ENCODE measurements at places on chromosomes 7 and 10.

- DNase-seq, result no peak
Measured at GRCh38 chr7:47636433-47637175, 54.7 kb upstream of the TNS3 start.

GRCh38 chr10:50432211-50433009 lies 181.1 kb upstream of the ASAH2 start:
- no peak for DNase-seq

- no peak for DNase-seq
Measured at GRCh38 chr10:33180390-33180789, 154.1 kb downstream of the NRP1 start.

- no peak for DNase-seq
Measured at GRCh38 chr10:31607481-31607880, 288.5 kb downstream of the ZEB1 start.

GRCh38 chr10:69600761-69601330 lies 27.6 kb upstream of the NEUROG3 start:
- no peak for DNase-seq

- DNase-seq, result no peak
Measured at GRCh38 chr10:72090326-72090725, 2.0 kb upstream of the SPOCK2 start.

GRCh38 chr10:127907411-127908105 lies 655 bp downstream of the PTPRE start:
- DNase-seq, result no peak

- DNase-seq, result no peak
Measured at GRCh38 chr7:149562602-149563001, 65.0 kb upstream of the ZNF746 start.
